ENCODE measurements at places on chromosomes 11 and 22.

GRCh38 chr22:31952094-31952401, 7.7 kb downstream of the YWHAH start:
- no peak for DNase-seq

GRCh38 chr11:17695454-17696441, 23.6 kb upstream of the MYOD1 start:
- no peak for DNase-seq

DNA sequence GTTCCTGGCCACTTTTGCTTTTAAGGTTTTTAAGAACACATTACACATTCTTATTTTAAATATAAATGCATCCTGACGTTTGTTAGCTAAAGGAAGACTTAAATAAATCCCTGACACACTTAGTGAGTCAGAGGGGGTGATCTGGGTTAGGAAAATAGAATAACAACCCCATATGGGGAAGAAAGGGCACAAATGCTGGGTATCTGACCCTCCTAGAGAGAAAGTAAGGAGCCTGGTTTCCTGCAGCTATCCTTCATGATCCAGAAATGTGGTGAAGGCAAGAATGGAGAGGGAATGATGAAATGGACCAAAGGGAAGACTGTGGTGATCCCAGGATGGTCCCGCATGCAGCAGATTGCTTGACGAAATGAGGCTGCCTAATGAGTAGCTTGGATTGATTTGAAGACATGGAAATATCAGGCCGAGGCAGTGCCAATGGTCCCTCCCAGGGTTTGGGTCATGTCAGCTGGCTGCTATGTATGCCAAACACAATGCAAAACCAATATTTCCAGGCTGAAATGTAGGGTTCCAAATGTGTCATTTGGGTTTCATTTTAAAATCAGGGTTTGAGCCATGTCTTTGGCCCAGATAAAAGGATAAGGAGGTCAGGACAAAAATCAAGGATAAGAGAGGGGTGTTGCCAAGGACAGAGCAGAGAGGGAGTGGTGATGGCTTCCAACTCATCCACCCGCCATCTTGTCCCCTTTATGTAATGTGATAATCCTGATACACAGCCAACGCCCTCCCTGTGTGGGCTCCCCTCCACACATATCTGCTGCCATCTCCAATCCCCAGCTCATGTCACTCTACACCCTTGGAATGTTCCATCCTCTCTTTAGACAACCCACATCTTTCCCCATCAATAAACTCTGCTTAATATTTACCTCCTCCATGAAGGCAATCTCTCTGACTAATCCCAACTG, 135.1 kb upstream of the PITPNB start:
- DNase-seq, result no peak

DNA sequence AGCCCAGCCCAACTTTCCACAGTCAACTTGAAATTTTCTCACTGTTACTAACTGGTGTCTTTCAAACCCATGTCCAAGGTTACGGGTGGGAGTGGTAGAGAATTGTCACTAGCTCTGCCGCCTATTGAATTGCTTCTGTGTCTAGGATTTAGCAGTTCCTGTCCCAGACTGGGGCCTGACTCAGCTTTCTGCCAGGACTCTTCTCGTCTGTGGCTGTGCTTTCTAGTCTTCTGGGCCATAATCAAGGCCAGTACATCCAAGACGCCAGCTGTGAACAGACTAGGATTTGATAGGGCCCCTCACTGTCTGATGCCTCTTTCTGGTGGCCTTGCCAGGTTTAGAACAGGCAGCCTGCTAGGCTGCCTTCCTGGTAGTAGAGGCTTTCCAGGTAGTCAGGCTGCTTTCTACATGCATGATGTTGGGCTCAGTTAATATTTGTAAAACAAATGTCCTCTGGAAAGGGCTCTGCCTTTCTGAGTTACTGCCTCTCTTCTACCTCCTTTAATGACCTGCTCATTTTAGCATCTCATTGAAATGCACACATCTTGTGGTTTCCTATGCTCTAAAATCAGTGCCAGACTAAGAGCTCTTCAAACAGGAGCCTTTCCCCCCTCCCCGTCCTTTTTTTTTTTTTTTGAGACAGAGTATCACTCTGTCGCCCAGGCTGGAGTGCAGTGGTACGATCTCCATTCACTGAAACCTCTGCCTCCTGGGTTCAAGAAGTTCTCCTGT, 13.1 kb upstream of the HIKESHI start:
- DNase-seq, result peak; percentile 65

- DNase-seq, result no peak
These were observed 143.6 kb upstream of the SYT13 start for GRCh38 chr11:45429719-45430118.

GRCh38 chr22:37624017-37624365, 15.4 kb downstream of the GGA1 start:
- DNase-seq, result no peak

GRCh38 chr22:32853662-32854061, 52.2 kb downstream of the TIMP3 start:
- no peak for DNase-seq

All from stimulated activated CD8-positive, alpha-beta memory T cell treated with anti-CD3 and anti-CD28 coated beads, Interleukin-4, amount 100 ng/mL, for 48 hours (primary cell).